ENCODE measurements at places on chromosomes 5 and 9. TPM values are rescaled to one million over a fixed set of nuclear protein-coding genes. Genes with fewer than 3 reads are reported as not detected.

CATSPER3 gene
- total RNA-seq = not detected

MEGF10 gene
- total RNA-seq = under 0.01 TPM

NMUR2 gene
- not detected for total RNA-seq

SLC34A3 gene
- not detected for total RNA-seq

MIGA2 gene
- total RNA-seq = 27.3 TPM

AMACR gene
- total RNA-seq = 10.1 TPM

DRD1 gene
- not detected for total RNA-seq

PPP3R2 gene
- not detected for total RNA-seq

PNPLA7 gene
- total RNA-seq = 1.4 TPM

NSG2 gene
- under 0.01 TPM for total RNA-seq

BTNL9 gene
- total RNA-seq = not detected

NR5A1 gene
- total RNA-seq = not detected

SLC45A2 gene
- total RNA-seq = not detected

PCDHAC1 gene
- under 0.01 TPM for total RNA-seq

IQGAP2 gene
- total RNA-seq = 1.2 TPM

BAAT gene
- total RNA-seq = 0.19 TPM

AHRR gene
- 19.4 TPM for total RNA-seq

IL33 gene
- 383 TPM for total RNA-seq

PPIC gene
- 88.0 TPM for total RNA-seq

ADRB2 gene
- total RNA-seq = 1.5 TPM

CWC27 gene
- total RNA-seq = 13.0 TPM

PCDHB16 gene
- 0.19 TPM for total RNA-seq

ABLIM3 gene
- total RNA-seq = 22.8 TPM

ENTR1 gene
- total RNA-seq = 57.9 TPM

LRRC19 gene
- not detected for total RNA-seq

LOX gene
- 324 TPM for total RNA-seq

OBP2B gene
- not detected for total RNA-seq

HMGCR gene
- total RNA-seq = 74.0 TPM

CDC20B gene
- total RNA-seq = 0.56 TPM

PKD2L2 gene
- total RNA-seq = 0.38 TPM

TAF11L5 gene
- not detected for total RNA-seq

TBCA gene
- total RNA-seq = 175 TPM

LCN15 gene
- not detected for total RNA-seq

ZDHHC11 gene
- total RNA-seq = 1.7 TPM

PSIP1 gene
- 33.5 TPM for total RNA-seq

IGIP gene
- total RNA-seq = 16.9 TPM

TSLP gene
- total RNA-seq = 13.5 TPM

CTXN3 gene
- not detected for total RNA-seq

DMRTA1 gene
- under 0.01 TPM for total RNA-seq

HNRNPAB gene
- total RNA-seq = 145 TPM

PPP2R2B gene
- total RNA-seq = not detected

C5orf63 gene
- total RNA-seq = 1.7 TPM

GLRA1 gene
- not detected for total RNA-seq

ACOT12 gene
- total RNA-seq = under 0.01 TPM

SV2C gene
- under 0.01 TPM for total RNA-seq

All from regular cardiac myocyte (primary cell).